Activated naive CD8-positive, alpha-beta T cell treated with anti-CD3 and anti-CD28 coated beads for 36 hours (primary cell): ENCODE measurements at places on chromosomes 12 and 14. TPM values are rescaled to one million over a fixed set of nuclear protein-coding genes. Genes with fewer than 3 reads are reported as not detected.

Gene TAS2R42
- total RNA-seq: not detected

Gene DPPA3
- not detected for total RNA-seq

Gene PLD4
- total RNA-seq: not detected

DNA sequence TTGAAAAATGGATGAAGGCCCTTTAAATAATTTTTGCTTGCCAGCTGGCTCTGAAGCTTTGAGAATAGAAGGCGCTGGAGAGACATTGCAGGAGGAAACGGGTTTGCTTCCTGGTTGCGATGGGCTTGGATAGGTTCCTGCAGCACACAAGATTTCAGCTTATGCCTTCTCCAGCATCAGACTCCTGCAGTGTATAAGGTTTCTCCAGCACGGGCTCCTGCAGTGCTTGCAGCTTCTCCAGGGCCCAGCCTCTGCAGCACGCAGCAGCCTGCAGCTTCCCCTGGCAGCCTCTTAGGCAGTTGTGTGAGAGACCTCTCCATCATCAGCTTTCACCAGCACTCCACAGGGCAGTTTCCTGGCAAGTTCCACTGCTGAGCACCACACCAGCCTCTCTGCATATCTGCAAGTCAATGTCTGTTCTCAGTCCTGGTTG lies 78.7 kb upstream of the ZDHHC17 start:
- DNase-seq: no peak

- no peak for DNase-seq
Measured at GRCh38 chr14:34437729-34438080, 24.3 kb downstream of the SPTSSA start.

- DNase-seq: no peak
Measured at GRCh38 chr12:108638141-108638827, 4.6 kb upstream of the SELPLG start.

- peak; percentile 90 for DNase-seq
Measured at GRCh38 chr14:100067971-100068959, 3.0 kb downstream of the EVL start.

GRCh38 chr12:125999628-126000027 lies 934.4 kb downstream of the AACS start:
- DNase-seq: no peak

GRCh38 chr12:82873951-82874350 lies 187.2 kb downstream of the TMTC2 start:
- no peak for DNase-seq

- no peak for DNase-seq
Measured at GRCh38 chr12:77685112-77685511, 145.6 kb upstream of the NAV3 start.
